ENCODE measurements at places on chromosomes 2 and 18.

GRCh38 chr18:50982802-50983179, 15.0 kb downstream of the ELAC1 start:
- no peak for DNase-seq

DNA sequence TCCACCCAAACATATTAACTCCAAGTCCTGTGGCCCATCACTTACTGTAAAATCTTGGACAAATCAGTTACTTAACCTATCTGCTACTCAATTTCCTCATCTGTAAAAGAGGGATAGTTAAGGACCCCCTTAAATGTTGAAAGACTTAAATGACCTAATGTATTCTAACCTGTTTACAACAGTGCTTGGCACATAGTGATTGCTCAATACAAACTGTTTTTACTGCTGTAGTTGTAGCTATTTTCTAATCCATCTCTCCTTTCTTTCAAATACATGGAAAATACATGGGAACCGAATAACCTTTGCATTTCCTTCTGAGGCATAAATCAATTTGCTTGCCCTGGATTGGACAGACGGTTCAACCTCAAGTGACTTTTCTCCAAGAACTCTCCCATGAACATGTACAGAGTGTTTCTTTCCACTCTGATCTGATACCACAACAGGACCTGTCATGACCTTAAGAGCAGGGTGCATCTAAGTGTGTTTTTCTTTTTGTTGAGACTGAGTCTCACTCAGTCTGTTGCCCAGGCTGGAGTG, 2.7 kb downstream of the LNPK start:
- no peak for DNase-seq

GRCh38 chr2:109168716-109169115, 39.7 kb downstream of the SH3RF3 start:
- no peak for DNase-seq

DNA sequence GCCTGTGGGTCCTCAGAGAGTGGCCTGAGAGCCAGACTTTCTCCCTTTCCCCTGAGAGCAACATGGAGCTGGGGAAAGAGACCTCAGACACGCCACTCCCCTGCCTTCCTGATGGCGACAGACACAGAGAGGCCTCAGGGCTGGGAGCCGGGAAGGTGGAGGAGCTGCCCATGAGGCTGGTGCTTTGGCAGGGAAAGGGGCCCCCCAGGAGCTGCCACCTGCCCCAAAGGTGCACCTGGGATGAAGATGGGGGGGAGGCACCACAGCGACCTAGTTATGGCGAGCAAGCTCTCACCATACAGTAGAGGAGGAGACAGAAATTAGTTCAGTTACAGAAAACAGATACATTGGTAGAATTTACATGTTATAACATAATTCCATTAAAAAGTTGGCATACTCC, 80.7 kb upstream of the PXDN start:
- DNase-seq = no peak

GRCh38 chr18:74856928-74857327, 259.3 kb downstream of the ZNF407 start:
- DNase-seq = no peak

GRCh38 chr2:84652431-84652830, 136.1 kb downstream of the DNAH6 start:
- no peak for DNase-seq

- DNase-seq = no peak
Observed at GRCh38 chr18:24071029-24071428, 56.5 kb downstream of the TTC39C start.

GRCh38 chr2:30233271-30234009, 2.1 kb downstream of the LBH start:
- no peak for DNase-seq

- DNase-seq = no peak
Observed at GRCh38 chr2:120287183-120288015, 34.7 kb downstream of the RALB start.

DNA sequence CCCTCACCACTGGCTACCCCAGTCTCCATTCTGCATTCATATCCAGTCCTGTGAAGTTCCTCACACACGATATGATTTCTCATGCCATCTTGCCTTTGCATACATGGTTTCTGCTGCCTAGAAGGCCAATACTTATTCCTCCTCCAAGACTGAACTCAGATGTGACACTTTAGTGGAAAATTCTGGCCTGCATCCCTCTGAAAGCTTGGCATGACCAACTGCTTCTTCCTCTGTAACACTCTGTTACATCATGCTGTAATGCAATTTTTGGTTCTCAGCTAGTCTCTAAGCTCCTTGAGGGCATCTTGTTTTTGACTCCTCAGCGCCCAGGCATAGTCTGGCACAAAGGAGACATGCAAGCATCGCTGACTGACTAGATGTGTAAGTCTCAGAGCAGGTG, 12.6 kb downstream of the FAM161A start:
- DNase-seq = no peak

DNA sequence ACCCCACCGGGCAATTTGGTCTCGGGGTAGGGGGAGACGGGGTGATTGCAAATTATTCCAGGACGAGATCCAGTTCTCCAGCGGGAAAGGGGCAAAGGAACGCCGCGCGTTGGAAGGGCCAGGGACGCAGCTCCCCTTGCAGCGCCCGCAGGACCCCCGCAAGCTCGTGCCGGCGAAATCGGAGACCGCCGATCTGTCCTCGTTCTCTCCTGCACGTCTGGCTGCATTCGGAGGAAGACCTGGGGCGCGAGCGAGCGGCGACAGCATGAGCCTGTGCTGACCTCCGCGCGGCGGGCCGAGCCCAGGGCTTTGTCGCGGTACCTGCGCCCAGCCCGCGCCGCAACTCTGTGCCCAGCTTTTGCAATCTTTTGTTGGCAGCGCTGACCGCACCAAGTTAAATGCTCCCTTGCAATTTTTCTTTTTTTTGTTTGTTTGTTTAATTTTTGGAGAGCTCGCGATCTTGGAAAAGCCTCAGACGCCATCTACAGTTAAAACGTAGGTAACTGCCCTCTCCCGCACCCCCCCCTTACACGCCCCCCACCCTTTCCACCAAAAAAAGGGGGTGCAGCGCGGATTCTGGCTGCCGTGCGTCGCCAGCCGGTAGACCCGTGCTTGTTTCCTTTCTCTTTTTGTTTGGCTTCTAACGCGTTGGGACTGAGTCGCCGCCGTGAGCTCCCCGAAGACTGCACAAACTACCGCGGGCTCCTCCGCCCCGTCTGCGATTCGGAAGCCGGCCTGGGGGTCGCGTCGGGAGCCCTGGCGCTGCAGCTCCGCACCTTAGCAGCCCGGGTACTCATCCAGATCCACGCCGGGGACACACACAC, 667 bp downstream of the TRIB2 start:
- peak; percentile 64 for DNase-seq
